ENCODE measurements at places on chromosomes 1 and 21. TPM values are rescaled to one million over a fixed set of nuclear protein-coding genes. Genes with fewer than 3 reads are reported as not detected.
A peak's percentile ranks its signal among the peaks of the same experiment; 100 is the strongest.

- no peak for DNase-seq
These were observed 113.0 kb upstream of the TMPRSS2 start for GRCh38 chr21:41620982-41621381.

GRCh38 chr1:53172426-53173128 lies 24.0 kb upstream of the CPT2 start:
- DNase-seq: peak; percentile 59

- no peak for DNase-seq
These were observed 50.1 kb upstream of the RGS18 start for GRCh38 chr1:192108161-192108560.

GRCh38 chr1:29236712-29237128 lies 398 bp downstream of the PTPRU start:
- DNase-seq: no peak

GRCh38 chr1:151704246-151704645 lies 12.4 kb downstream of the CELF3 start:
- no peak for DNase-seq

GRCh38 chr1:208132287-208132882 lies 111.8 kb downstream of the PLXNA2 start:
- peak; percentile 91 for DNase-seq

DNA sequence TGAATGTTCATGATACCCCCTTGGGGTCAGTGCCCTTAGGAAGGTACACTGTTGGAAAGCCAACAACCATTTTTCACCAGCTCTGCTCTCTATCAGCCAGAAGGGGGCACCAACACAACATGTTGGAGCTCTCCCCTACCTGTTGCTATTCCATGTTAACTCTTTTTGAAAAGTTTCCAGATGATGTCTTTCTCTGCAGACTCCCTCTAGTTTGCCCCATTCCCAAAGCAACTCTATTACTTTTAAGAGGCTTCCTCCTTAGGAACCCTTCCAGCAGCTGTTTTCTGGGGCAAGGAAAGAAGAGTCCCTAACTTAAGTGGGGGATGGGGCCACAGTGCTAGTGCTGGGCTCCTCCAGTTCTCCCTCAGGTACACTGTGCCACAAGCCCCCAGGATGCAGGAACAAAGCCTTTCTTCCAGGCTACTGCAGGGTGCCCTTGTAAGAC lies 22.9 kb upstream of the NDC1 start:
- DNase-seq: peak; percentile 66

DNA sequence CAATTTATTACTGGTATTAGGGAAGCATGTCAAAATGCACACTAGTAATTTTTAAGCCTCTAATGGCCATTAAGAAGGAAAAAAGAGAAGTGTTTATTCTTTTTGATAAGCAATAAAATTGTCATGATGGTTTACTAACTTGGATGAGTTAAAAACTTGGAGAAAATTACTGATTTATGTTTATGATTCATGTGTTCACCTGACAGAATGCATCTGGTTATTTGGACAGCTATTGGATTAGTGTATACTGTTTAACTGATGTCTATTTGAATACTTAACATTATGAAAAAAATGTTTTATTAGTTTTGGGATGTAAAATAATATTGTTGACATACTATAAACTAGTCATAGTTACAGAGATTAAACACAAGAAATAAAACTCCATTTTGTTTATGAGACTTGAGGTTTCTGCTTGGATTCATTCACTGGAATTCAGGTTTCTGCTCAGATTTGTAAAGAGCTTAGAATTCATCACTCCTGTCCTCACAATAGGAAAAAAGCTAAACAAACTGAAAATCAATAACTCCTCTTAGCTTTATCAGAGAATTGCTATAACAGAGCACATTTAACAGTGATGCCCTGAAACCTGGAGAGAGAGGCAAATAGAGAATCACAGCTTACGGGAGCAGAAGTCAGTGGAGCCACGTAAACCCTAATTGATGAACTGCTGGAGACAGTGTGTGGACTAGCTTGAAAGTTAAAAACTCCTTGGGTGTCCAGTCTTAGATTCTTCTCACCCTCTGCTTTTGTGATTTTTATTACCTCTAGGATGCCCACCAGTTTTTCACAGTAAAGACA lies 56.7 kb downstream of the RALGPS2 start:
- DNase-seq: no peak

- no peak for DNase-seq
These were observed 57.5 kb upstream of the IPO9 start for GRCh38 chr1:201771466-201771865.

DNA sequence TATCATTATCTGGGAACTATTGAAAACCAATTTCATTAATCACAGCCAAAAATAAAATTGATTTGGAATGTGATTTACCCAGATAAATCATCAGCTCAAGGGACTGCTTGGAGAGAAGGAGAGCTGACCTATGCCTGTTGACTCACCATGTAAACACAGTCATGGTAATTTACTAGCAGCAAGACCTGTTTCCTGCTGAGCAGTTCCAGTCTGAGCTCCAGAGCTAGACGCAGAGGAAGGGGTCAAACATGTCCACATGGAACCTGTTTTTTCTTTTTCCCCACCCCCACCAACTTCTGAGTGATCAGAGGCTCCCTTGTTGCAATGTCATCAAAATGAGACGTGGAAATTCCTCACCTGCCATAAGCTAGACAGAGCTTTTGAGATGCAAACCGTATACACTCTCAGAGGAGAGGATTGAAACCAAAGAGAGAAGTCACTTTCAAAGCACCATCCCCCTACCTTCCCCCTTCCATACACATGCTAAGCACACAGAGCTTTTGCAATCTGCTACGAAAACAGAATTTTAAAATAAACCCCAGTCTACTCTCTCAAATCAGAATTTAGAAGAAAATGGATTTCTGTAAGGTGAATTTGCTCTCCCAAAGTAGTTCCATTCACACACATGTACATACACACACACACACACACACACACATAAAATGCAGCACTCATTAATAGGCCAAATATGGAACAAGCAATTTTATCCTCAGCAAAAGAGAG lies 55.9 kb upstream of the PTGFRN start:
- DNase-seq: no peak

GRCh38 chr21:18252680-18253079 lies 8.0 kb downstream of the CHODL start:
- DNase-seq: no peak

DNA sequence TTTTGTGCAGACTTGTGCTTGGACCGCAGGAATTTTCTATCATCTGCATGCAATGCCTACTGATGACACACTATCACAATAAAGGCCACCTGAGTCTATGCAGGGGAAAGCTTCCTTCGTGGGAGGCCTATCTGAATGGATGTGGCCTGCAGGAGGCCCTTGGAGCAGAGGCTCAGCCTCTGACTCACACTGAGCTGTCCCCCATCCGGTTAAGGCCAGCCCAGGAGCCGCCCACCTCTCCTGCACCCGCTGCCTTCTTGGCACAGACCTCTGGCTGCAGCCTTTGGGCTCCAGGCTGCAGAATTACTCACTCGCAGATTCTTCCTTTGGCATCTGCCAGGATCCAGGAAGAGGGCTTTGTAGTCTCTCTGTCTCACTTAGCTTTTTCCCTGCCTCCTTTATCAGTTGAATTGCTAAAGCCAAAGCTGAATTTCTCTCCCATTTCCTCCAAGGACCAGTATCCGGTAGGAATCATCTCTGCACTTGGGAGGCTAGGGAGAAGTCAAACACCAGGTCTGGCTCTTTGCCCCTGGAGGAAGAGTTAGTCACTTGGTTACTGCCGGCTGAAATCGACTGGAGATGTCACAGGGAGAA lies 65.1 kb upstream of the JUN start:
- no peak for DNase-seq

DNA sequence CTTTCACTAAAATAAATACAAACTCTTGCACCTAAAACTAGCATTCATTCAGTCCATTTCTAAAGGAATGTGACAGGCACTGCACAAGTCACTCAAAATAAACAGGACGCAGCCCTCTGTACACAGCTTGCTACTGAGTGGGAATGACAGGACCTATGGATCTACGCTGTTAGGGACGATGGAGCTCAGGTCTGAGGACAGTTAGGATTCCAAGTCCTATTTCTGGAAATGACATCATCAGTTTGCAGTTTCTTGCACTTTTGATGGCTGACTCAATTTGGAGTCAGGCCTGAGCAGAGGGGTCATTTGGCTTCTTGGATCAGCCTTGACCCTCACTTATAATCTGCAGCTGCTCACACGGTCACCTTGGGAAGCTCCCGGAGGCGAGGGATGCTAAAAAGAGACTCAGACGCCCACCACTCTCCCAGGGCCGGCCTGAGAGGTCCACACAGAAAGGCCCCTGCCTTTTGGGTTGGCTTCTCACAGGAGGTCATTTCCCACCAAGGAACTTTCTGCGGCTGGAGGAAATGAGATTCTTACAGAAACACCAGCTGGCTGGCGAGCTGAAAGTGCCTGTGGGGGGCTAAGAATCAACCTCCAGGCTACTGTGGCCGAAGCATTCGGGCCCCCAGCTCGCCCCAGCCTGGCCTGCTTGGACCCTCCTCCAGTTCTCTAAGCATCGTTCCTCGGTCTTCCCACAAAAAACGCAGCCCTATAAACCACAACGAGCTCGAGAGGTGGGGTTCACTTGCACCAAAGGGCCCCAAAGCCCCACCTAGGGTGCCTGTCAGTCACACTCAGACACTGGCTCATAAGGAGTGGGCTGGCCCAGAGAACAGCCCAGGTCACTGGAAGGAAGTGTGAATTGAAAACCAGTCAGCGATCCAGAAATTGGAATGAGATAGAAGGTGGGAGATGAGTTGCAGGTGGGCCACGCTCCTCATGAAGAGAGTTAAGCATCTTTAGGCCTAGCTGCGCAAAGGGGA lies 8.9 kb upstream of the PDE9A start:
- no peak for DNase-seq

- DNase-seq: no peak
These were observed 61.7 kb upstream of the GJA8 start for GRCh38 chr1:147840909-147841308.

DNA sequence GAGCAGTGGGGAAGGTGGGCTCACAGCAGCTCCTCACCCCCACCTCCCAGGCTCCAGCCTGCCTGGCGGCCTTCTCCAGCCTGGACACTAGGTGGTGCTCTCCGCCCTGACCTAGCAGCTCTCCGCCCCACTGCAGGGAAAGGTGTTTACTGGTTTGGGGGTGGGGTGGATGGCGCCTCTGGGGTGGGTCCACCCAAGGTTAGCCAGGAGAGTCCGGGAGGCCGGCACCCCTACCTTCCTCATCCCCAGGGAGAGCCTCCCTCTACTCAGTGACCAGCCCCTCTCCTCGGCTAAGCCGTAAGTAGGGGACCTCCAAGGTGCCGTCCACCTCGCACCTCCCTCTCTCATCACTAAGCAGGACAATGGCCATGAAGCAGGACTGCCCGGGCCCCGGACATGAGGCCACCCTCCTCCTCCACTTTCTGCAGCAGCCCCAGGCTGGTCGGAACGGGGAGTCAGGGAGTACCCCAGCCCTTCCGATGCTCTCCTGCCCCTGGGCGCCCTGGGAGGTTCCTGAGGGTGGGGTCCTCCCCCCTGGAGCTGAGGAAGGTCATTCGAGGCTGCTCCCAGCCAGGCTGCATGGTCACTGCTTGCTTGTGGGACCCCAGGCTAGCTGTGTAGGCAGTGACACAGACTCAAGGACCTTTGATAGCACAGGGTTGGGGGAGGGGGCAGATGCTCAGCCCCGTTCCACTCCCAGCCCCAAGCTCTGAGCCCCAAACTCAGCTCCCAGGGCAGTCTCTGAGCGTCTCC lies 101.4 kb upstream of the VAMP3 start:
- peak; percentile 62 for DNase-seq

The FCRL5 gene
- 1.2 TPM for total RNA-seq

The B4GALT2 gene
- 8.2 TPM for total RNA-seq

The HLX gene
- total RNA-seq: 18.2 TPM

The OR2T2 gene
- not detected for total RNA-seq

The BLACAT1 gene
- 1.5 TPM for total RNA-seq

The TMOD4 gene
- not detected for total RNA-seq

The SH2D2A gene
- total RNA-seq: 13.5 TPM

The TSACC gene
- total RNA-seq: not detected

All from Peyer's patch (tissue), 4 donors.